ENCODE measurements at places on chromosomes 16 and 17.

DNA sequence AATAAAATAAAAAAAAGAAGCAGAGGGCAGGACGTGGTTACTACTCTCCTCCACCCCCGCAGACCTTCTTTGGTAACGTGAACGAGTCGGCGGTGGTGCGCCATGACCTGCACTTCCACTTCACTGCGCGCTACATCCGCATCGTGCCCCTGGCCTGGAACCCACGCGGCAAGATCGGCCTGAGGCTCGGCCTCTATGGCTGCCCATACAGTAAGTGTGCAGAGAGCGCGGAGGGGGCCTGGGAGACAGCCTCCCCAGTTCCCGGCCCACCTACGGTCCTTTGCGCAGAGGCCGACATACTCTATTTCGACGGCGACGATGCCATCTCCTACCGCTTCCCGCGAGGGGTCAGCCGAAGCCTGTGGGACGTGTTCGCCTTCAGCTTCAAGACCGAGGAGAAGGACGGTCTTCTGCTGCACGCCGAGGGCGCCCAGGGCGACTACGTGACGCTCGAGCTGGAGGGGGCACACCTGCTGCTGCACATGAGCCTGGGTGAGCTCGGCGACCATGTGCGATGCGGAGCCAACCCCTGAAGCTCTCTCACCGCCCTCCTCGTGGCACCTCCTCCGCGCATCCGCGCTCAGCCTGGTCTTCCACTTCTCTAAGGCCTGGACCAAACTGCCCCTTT is 2.7 kb downstream of the CNTNAP1 start:
- no peak for DNase-seq

- DNase-seq: no peak
Observed at GRCh38 chr16:5965321-5965720, 867.7 kb upstream of the EEF2KMT start.

GRCh38 chr16:4175849-4176248 is 59.6 kb upstream of the ADCY9 start:
- DNase-seq: no peak

GRCh38 chr16:28558456-28558855 is 4.7 kb downstream of the SGF29 start:
- DNase-seq: no peak

DNA sequence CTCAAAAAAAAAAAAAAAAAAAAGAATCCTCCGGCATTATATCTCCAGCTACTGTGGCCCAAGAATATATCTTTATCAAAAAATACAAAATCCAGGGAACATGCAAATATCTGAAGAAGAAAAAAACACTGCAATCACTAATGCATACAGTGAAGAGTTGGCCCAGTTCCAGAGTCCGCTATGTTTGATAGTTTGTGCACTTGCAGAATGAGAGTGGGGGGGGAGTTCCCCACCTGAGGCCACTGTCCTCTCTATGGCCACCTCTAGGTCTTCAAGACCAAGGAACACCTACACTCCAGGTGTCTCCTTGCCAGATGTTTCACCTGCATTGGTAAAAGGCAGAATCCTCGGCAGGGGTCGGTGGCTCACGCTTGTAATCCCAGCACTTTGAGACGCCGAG is 4.0 kb downstream of the ZNF785 start:
- no peak for DNase-seq

GRCh38 chr17:43021741-43022512 is at the start of gene VAT1:
VAT1 (minus strand) TSS chr17:43022385; CDS start chr17:43022322, 63 bp downstream.
- DNase-seq: peak; percentile 85

DNA sequence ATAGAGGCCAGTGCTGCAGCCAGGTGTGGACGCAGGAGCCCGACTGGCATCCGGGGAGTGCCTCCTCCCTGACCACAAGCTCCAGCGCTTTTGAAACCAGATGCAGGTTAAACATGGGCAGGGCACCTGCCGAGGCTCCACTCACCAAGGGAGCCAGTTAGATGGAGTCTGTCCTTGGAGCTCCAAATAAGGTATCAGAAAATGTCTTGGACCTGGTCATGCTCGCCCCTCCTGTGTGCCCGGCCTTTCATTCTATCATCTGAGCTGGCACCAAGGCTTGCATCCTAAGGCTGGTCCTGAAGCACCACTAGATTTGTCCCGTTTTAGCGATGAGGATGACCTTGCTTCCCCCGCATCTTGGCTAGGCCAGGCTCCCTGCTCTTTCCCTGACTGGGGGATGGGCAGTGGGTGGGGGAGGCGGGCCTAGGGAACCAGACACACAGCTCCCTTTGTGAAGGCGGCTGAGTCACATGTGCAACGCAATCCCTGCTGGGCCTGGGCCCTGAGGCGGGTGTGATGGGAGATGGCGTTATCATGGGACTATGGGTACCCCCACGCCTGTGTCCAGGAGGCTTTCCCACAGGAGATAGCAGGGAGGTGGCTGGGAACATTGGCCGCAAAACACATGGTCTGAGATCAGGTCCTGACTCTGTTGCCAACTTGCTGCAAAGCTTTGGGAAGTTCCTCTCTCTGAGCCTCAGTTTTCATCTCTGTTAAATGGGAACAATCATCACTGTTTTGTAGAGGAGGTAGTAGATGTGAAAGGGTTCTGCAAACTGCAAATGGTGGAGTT is 5.0 kb upstream of the ADGRG1 start:
- peak; percentile 94 for DNase-seq

DNA sequence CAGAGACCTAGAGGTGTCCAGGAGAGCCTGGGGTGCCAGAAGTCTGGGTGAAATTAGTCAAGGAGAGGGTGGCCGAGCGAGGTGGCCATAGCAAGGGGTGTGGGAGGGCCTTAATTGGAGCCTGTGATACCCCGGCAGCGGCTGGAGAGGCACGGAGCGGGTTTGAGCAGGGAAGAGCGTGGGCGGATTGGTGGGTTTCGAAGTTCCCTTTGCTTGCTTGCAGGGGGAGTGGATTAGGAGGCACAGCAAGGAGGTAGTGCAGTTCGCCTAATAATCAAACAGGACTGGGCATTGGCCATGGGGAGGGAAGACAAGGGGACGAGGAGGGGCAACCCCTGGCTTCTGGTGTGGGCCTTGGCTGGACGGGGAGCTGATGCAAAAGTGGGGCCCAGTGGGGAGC is 5.4 kb upstream of the FAM83G start:
- no peak for DNase-seq

DNA sequence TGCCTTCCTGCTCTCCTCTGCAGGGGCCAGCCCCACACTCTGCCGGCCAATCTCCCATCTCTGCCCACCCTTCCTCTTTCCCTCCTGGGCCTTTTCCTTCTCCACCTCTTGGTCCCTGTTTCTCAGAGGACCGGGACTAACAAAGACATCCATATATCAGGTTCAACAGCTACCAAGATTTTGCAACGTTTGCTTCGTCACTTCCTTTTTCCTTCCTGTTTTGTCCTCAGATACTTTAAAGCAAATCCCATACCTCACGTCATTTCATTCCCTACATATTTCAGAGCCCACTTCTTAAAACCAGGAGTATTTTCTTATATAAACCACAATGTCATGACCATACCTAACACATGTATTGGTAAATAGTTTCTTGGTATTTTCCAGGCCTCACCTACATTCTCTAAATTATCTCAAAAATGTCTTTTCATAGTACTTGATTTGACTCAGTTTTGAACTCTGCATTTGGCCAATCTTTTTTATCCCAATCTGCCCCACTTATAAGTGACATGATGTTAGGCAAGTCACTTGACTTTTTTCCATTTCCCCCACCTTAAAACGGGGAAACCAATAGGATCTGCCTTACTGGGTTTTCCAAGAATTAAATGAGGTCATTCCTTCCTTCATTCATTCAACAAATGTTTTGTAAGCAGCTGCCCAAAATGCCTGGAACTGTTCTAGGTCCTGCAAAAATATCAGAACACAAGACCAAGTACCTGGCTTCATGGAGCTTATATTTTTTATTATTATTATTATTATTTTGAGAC is 7.2 kb upstream of the USP10 start:
- DNase-seq: peak; percentile 30

GRCh38 chr17:66542967-66543520 is 240.6 kb downstream of the PRKCA start:
- DNase-seq: no peak

DNA sequence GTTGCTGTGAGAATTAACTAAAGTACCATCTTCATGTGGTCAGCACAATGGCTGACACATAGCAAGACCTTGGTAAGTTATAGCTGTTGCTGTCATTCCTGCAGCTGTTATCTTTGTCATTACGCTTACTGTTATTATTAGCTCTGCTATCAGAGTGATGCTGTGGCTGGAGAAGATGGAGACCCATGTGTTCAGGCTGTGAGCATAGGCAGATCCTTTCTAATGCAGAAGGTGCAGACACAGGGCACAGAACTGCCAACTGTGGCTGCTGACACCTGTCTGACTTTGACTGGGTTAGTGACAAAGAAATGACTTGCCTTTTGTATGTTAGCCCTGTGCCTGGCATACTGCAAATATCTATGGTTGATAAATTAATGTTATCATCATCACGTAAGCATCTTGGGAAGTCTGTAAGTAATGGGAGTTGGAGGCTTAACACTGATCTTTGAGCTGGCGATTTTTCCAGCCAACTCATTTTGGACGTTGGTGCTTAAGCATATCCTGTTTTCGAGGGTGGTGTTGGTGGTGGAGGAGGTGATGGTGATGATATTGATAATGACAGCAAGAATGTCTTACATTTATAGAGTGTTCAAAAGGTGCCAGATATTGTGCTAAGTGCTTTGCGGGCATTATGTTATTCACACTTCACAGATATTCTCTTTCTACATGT is 695.3 kb downstream of the WWOX start:
- DNase-seq: no peak

DNA sequence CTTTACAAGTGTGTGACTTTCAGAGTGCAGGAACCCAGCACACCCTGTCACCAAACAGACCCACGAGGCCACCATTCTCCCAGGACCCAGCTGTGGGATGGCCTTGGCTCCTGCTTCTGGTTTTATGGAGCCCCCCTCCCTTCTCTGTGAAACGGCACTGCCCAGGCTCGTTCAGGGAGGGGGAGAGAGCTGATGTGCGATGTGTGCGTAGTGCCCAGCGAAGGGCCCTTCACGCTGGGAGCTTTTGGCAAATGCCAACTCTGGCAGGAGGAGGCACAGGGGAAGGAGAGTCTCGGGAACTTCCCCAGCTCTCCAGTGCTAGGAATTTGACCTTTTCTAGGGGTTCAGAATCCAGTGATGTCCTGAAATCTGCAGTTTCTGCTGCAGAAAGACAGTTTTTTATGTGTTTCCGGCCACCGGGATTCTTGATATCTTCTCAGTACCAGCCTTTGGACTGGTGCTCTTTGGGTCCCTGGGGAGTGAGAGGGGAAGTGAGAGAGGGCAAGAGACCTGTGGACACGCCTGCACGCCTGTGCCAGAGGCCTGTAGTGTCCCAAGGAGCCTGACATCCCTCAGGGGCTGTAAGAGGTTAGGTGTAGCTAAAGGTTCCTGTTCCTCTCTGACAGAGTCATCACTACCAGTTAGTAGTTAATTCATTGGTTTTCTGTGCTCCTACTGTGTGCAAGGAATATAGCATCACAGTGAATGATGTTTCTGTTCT is 45.1 kb downstream of the CMIP start:
- no peak for DNase-seq

DNA sequence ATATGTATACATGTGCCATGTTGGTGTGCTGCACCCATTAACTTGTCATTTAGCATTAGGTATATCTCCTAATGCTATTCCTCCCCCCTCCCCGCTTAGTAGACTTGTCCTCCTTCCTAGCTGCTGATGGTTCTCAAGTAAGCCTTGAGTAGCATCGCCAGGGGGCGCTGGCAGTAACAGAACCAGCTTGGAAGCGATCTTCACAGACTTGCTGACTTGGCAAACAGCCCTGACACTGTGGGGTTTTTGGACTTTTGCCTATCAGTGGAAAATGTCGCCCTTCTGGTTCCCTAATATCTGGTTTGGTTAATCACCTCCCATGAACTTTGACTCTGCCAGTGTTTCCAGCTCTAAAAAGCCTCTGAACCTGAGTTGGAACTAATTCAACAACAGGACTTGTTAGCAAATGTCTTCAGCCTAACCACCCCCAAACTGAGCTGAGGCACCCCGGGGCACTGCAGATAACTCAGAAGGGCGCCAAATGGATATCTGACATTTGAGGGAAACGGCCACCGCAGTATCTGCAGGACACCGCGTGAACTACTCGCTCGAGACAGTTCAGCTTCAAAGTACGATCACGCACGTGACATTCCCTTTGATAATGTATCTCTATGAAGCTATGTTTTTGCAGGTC is 15.4 kb upstream of the SPATA32 start:
- DNase-seq: peak; percentile 93

DNA sequence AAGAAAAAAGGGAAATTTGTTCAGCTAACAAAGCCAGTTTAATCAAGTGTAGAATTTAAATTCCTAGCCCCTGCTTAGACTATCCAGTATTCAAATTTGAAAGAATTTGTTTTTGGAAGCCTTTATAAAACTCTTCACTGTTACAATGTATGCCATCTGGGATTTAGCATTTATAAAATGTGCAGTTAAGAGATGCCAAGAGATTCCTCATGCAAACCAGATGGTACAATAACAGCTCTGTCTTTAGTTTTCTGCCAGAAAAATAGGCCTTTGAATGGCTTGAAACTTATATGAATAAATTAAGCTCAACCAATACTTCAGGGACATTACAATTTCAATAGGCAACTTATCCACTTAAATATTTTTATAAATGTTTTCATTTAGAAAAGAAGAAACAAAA is 6.8 kb upstream of the ANKS4B start:
- no peak for DNase-seq

GRCh38 chr17:43706235-43706634 is 44.5 kb upstream of the MEOX1 start:
- no peak for DNase-seq

- no peak for DNase-seq
Observed at GRCh38 chr16:56192986-56193945, 2.0 kb downstream of the GNAO1 start.

DNA sequence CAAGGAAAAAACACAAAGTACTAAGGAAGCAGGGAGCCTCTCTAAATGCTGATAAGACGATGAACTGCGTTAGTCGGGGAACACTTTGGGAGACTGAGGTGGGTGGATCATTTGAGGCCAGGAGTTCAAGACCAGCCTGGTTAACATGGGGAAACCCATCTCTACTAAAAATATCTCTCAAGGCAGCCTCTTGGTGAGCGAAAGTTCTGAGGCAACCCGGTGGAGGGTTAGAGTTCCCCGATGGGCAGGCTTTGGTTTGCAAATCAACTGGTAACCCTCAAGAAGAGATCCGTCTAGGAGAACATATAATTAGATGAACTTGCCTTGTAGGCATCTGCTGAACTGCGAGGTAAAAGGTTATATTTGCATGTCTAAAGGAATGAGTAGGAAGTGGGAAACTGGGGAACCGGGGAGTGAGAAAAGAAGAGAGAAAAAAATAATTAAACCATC is 44.6 kb downstream of the WSB1 start:
- DNase-seq: no peak

GRCh38 chr16:23174622-23175021 is 7.9 kb upstream of the SCNN1G start:
- DNase-seq: peak; percentile 44

- DNase-seq: no peak
Observed at GRCh38 chr17:57600074-57600473, 145.0 kb downstream of the CCDC182 start.

All from epithelial cell of esophagus (primary cell).